ENCODE measurements at places on chromosomes 3 and 15.

DNA sequence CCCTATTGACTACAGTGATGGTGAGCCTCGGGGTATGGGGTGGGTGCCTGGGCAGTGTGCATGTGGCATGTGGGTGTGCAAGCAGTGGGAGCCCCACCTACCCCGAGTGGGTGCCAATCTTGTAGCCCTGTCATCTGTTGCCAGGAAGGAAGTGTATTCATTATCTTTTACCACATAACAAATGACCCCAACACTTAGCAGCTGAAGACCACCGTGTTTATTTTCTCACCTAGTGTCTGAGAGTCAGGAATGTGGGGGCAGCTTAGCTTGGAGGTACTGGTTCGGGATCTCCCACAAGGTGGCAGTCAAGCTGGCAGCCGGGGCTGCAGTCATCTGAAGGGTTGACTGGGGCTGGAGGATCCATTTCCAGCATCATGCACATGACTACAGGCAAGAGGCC, 21.7 kb downstream of the XYLB start:
- no peak for DNase-seq

GRCh38 chr15:80153900-80154299, 1.1 kb downstream of the FAH start:
- DNase-seq: no peak

- no peak for DNase-seq
Measured at GRCh38 chr15:96462768-96463750, 132.6 kb downstream of the NR2F2 start.

DNA sequence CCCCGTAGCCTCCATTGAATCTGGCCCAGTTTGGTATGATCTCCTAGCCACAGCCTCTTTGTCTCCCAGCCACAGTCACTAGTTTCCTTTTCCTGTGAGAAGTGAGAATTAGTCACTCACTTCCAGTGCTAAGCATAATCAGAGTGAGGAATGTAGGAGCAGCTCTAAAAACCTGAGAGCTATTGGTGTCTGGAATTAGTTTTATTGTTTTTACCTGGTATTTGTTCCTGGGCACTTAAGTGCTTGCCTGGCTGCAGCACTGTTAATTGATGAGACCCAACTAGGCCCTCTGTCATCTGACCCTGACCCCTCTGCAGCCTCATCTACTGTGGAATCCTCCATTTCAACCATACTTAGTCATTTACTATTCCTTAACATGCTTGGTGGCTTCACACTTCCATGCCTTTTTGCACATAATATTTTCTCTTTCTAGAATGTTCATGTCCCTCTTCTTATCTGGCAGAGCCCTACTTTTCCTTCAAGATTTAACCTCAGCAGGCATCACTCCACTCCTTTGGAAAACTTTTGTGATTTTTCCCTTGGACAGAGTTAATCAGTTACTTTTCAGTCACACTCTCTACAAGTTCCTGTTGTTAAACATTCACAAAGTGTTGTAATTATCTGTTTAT, 48.8 kb downstream of the PDE8A start:
- DNase-seq: no peak

DNA sequence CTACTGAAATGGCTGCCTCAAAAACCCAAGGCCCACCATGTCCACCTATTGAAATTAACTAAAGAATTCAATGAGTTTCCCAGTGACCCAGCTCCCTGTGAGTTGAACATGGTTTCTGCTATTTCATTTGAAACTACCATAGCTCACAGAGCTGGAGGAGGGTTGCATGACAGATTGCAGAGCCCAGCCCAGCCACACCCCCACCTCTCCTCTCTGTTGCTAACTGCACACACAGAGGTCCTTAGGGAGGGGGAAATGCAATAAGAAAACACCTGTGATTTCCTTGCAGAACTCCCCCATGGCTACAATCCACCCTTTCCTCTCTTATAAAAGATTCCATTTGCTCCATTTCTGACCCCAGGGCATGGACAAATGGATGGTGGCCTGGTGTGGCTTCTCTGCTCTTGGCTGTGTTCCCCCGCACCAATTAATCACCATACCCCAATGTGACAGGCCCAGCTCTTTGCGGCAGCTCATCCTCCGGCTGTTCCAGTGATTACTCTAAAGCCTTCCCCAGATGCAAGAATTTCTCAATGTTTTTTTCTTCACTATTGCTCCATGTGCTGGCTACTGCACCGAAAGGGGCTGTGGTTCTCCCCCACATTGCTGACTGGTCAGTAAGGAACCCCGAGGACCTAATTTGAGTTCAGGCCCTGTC, 208.4 kb upstream of the KBTBD8 start:
- no peak for DNase-seq

DNA sequence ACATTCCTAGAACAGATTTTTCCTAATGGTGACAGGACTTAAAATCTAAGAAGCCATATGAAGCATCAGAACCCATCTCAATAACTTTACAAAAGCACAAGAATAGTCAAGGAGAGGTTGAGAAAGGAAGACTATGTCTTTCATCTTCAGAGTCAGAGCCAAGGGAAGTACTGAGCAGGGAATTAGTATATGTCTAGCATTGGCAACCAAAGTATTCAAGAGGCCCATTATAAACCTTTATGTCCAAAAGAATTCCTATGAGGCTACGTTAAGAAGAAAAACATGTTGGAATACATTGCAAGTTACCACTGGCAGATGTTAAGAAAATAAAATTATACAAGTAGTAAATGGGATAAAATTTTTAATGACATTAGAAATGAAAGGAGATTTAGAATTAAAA, 150.5 kb downstream of the MAGI1 start:
- DNase-seq: no peak

Measured in right forelimb (tissue), 1 donor.